Activated naive CD4-positive, alpha-beta T cell treated with anti-CD3 and anti-CD28 coated beads for 36 hours (primary cell): ENCODE measurements at places on chromosomes 1 and 21.

- DNase-seq, result no peak
Measured at GRCh38 chr1:75720820-75721219, 3.7 kb upstream of the ACADM start.

- DNase-seq, result no peak
Measured at GRCh38 chr1:235156265-235156664, 4.8 kb downstream of the RBM34 start.

- no peak for DNase-seq
Measured at GRCh38 chr1:119794876-119795240, 16.4 kb downstream of the REG4 start.

DNA sequence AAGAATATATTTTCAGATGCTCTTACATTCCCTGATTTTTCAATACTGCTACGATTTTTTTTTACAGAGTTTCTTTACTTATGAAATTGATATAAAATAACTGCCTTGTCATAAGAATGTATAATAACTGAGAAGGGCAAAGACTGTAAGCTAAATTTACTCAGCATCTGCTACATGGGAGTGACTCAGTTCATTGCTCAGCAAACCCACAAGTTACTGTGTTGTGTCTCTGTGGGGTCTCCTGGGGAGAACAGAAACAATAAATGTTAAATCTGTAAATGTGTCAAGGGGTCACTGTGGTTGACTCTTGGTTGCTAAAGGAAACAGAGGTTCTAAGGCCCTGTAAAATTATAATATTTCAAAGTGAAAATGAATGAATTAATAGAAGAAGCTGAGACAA is 210.3 kb upstream of the CACYBP start:
- no peak for DNase-seq

GRCh38 chr1:26828411-26828991 is 2.0 kb downstream of the ZDHHC18 start:
- peak; percentile 57 for DNase-seq

DNA sequence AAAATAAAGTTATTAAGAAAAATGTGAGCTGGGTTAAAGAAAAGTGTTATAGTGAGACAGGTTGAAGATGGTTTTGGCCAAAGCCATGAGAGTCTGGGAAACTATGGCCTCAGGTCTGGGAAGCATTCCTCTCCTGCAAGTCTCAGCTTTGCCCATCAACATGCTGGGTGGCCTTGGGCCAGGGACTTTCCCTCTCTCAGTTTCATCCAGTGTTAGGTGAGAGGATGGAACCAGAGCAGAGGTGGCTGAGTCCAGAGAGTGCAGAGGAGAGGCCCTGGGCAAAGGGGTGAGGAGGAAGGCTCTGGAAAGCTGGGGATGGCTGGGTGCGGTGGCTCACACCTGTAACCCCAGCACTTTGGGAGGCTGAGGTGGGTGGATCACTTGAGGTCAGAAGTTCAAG is 10.5 kb downstream of the PADI2 start:
- DNase-seq, result no peak

DNA sequence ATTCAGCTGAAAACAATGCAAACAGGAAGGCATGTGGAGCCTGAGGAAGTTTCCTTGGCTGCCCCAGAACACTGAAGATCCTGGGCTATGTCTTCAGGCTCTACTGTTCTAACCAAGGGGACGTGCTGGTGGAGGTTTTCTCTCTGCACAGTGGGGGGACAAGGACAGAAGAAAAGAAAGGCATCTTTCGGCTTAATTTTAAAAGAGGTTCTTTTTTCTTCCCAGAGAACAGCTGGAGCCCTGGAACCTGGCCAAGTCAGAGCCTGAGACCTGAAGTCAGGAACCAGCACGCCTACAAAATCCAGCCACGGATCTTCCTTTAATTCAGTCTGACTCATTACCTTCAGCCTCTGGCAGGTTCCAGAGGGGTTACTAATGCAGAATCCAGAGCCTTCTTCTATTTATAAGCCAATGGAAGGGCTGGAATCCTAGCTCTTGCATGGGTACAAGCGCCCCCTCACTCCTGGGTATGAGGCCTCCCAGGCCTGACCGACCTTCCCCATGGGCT is 19.8 kb downstream of the CTNNBIP1 start:
- no peak for DNase-seq

DNA sequence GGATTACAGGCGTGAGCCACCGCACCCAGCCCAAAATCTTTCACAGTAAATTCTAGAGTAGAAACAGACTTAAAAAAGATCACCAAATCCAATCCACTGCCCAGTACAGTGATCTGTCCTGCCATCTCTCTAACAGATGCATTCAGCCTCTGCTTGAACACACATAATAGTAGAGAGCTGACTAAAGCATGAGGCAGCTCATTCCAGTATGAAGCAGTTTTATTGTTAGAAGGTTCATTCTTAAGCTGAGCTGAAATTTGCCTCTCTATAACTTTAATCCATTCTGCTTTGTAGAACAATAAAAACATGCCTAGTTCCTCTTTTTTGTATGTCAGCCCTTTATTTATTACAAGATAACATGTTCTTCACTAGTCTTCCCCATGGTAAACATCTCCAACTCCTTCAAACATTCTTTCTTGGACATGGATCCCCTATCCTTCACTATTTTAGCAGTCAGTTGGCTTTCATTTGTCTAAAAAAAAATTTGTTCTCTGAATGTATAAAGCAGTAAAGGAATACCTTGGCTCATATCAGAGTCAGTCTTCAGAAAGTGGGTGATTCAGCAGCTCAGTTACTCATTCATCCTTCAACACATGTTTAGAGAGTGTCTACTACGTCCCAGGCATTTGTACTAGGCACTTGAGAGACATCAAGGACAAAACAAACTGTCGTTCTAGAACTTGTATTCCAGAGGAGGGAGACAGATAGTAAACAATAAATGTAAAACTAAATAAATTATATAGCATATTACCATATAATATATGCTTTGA is 10.7 kb upstream of the PTBP2 start:
- no peak for DNase-seq

DNA sequence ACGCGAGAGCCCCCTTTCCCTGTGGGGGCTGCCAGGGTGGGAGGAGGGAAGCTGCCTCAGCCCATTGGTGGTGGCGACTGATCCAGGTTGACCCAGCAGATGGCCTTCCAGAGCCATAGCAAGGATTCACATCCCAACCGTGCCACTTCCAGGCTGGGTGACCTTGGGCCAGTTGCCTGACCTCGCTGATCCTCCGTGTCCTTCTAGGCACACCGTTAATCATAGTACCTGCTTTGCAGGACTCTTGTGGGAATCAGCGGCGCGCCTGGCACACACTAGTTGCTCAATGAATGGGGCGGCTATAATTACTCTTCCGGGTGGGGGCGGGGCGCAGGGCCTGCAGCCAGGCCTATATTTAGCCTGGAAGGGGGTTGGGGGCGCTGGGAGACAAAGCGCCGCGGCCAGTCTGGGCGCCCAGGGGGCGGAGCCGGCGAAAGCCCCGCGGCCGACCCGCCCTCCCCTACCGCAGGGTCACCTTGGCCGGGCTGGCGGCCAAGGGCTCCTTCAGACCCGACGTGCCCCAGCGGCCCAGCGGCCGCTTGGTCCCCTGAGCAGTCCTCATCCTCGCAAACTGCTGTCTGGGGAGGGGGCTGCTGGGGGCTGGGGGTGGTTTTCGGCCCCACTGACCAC is 5.1 kb downstream of the HSPB7 start:
- DNase-seq, result peak; percentile 62

DNA sequence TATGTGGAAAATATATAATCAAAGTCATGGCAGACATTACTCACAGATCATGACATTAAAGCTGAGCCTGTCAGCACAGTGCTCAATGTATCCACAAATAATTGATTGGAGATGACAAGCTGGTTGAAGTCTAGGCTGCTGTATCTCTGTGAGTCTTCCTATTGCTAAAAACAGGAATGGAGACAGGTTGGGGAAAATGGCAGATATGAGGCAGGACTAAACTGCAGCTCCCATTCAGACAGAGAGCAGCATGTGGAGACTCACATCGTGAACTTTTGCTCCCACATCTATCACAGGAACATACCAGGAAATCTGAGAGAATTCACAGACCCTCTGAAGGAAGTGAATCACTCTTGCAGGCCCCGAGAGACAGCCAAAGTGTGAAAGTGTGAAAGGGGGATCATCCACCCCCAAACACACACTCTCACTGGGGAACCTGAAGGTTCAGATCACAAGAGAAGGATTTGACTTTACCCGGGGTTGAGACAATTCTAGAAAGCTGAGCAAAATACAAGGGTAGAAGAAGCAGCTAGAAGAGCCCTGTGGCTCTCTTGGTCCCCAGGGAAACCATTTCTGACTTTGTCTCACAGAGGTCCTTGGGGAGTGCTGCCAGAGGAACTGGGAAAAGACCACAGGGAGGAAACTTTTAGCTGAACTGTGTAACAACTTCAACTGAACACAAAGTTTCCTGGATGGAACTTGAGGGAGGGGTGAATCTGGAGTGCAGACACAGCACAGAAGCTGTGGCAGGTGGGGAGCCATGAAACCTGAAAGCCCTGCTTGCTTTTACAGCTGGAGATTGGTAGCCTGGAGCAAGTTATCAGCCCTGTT is 173.4 kb downstream of the S1PR1 start:
- no peak for DNase-seq

DNA sequence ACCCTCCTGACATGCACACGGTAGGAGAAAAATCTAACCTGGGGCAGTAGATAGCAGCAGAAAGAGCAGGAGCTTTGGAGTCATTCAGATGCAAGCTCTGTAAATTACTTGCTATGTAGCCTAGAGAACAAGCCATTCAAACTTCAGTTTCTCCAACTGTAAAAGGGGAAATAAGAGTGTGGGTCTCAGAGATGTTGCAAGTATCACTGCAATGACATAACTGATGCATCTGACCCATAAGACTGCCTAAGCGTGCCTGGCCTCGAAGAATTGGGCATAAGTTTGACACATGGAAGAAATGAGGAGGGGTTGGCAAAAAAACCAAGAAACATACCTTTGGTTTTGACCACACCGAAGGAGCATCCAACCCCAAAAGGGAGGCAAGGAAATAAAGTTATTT is 5.2 kb downstream of the AK2 start:
- DNase-seq, result no peak

DNA sequence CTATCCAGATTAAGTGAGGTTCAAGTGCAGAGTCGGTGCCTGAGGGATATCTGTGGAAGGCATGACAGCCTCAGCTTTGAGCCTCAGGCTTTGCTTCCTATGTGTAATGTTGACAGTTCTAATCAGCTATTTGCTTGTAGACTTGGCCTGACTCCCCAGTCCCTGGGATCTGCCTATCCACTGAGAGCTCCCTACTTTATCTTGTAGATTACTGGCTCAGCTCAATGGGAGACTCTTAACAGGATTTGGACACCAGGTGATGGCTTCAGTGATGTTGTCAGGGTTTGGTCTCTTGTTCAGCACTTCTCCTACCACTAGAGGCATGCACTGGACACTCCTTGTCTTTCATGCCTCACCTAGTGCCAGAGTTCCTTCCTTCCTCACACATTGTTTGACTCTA is 126.6 kb upstream of the BEND5 start:
- no peak for DNase-seq

DNA sequence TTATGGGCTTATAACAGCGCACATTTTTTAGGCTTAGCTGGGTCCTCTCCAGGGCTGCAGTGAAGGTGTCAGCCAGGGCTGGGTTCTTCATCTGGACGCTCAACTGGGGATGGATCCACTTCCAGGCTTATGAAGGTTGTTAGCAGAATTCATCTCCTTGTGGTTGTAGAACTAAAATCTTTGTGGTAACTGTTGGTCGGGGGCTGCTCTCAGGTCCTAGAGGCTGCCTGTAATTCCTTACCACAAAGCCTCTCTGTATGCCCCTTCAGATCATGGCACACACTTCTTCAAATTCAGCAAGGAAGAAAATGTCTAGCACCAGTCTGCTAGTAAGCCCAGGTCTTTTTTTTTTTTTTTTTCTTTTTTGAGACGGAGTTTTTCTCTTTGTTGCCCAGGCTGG is 40.9 kb upstream of the EPS8L3 start:
- DNase-seq, result no peak

DNA sequence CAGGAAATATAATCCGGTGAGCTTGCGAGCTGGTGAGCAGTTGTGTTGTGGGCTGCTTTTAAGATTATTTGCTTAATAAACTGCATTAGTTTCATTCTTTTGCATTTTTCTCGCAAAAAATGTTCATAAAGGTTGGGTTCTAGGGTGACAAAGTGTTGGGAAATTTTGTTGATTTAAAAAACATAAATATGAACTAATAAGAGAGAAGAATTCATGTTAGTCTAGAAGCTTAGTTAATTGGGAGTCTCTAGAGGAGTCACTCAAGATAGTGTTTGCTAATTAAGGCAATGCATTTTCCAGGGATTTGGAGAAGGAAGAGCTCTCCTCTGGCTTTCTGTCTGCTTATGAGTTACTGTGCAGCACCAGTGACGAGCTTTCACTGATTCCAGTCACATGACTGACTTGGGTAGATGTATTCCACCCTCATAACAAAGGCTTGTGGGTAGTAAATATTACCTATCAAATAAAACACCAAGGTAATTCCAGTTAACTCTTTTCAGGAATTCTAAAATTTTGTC is 417.0 kb downstream of the PTBP2 start:
- no peak for DNase-seq

- DNase-seq, result no peak
Measured at GRCh38 chr1:26124418-26125331, 13.1 kb downstream of the PDIK1L start.

- no peak for DNase-seq
Measured at GRCh38 chr1:203631946-203632345, 5.3 kb downstream of the ATP2B4 start.

GRCh38 chr1:235015291-235015985 is 113.2 kb downstream of the TOMM20 start:
- DNase-seq, result peak; percentile 89

- DNase-seq, result no peak
Measured at GRCh38 chr1:23741609-23742008, 1.7 kb upstream of the ELOA start.

DNA sequence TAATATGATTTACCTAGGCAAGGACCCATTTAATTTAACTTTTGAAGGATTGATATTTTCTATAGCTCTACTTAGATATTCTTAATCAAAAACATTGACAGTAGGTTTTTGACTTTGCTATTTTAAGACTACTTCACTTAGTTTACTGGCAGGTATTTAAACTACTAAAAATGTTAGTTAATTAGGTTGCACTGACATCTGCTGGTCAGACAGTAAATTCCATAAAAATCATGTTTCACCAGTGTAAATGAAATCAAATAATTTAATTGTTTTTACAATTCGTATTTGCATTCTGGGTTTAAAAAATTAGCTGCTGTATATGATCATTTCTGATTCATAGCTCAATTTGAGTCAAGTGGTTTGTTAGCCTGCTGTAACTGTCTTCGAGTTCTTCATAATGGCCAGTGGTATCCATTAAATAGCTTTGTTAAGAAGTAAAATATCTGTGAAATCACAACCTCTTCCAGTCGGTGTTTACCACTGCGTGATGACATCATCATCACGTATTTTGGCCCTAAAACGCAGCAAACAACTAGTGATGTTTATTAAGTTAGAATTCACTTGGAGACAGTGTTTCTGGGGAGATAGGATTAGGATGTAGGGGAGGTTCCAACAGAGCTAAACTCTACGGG is 26.2 kb downstream of the EXTL2 start:
- no peak for DNase-seq

- DNase-seq, result no peak
Measured at GRCh38 chr1:59592924-59593323, 221.8 kb upstream of the HOOK1 start.

- no peak for DNase-seq
Measured at GRCh38 chr1:221097479-221098281, 218.4 kb downstream of the HLX start.
